ENCODE measurements at places on chromosomes 7 and 10. TPM values are rescaled to one million over a fixed set of nuclear protein-coding genes. Genes with fewer than 3 reads are reported as not detected.
A peak's percentile ranks its signal among the peaks of the same experiment; 100 is the strongest.

DNA sequence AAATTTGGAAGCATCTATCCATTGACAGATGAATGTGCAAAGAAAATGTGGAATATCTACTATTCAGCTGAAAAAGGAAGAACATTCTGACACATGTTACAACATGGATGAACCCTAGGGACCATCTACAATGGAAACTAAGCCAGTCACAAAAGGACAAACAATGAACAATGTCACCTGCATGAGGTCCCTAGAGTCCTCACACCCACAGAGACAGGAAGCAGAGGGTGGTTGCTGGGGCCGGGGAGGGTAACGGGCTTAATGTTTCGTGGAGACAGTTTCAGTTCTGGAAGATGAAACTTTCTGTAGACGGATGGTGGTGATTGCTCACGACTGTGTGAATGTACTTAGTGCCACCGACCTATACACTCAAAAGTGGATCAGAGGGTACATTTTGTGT lies 282.9 kb downstream of the ADARB2 start:
- no peak overlapping the region for H3K4me3 ChIP-seq
- no peaks in the 10 kb centered on the region for H3K4me1 ChIP-seq
- H3K27ac ChIP-seq = no peak overlapping the region
- no peaks in the 10 kb centered on the region for H3K27me3 ChIP-seq
- no peak for DNase-seq

DNA sequence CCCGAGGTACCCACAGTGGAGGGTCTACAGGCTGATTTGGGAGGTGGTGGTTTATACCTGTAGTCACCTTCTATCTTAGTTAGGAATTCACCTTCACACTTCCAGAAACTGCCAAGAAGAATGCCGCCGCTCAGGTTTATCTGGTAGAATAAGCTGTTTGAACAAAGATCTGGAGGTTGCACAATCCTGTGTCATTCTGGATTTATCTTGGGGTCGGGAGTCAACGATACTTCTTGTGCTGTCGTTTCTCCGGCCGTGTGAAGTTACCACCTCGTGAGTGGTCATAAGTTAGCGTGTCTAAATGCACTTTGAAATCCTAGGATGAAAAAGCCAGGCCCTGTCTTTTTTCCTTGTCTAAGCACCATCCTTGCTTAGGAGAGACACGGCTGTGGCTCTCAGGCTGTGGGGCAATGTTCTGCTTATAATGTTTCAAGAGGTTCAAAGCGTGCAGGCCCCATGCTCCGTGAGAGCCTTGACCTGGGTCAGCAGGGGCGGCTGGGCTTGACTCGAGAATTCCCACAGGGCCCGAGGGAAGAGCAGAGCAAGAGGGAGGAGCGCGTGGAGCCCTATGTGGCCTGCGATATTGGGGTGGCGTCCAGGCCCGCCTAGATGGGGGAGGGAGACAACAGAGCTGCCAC lies 35.5 kb downstream of the GRIFIN start:
- no peak overlapping the region for H3K27ac ChIP-seq
- H3K36me3 ChIP-seq = peaks cover 5% of the 10 kb centered on the region
- H3K4me3 ChIP-seq = no peak overlapping the region
- no peaks in the 10 kb centered on the region for H3K4me1 ChIP-seq
- DNase-seq = no peak
- H3K27me3 ChIP-seq = no peaks in the 10 kb centered on the region

GRCh38 chr10:67669978-67670377 lies 26.0 kb downstream of the CTNNA3 start:
- H3K36me3 ChIP-seq = no peaks in the 10 kb centered on the region
- no peaks in the 10 kb centered on the region for H3K4me1 ChIP-seq
- no peaks in the 10 kb centered on the region for H3K27me3 ChIP-seq
- no peak overlapping the region for H3K4me3 ChIP-seq
- no peak overlapping the region for H3K27ac ChIP-seq
- DNase-seq = no peak

GRCh38 chr7:1809070-1809469 lies 139.0 kb downstream of the ELFN1 start:
- H3K36me3 ChIP-seq = no peaks in the 10 kb centered on the region
- no peaks in the 10 kb centered on the region for H3K27me3 ChIP-seq
- H3K4me1 ChIP-seq = no peaks in the 10 kb centered on the region
- H3K27ac ChIP-seq = no peak overlapping the region

- no peaks in the 10 kb centered on the region for H3K4me1 ChIP-seq
- H3K36me3 ChIP-seq = no peaks in the 10 kb centered on the region
- H3K4me3 ChIP-seq = no peak overlapping the region
- no peak for DNase-seq
- no peak overlapping the region for H3K27ac ChIP-seq
These were observed 133.6 kb upstream of the JCAD start for GRCh38 chr10:30192846-30193608.

DNA sequence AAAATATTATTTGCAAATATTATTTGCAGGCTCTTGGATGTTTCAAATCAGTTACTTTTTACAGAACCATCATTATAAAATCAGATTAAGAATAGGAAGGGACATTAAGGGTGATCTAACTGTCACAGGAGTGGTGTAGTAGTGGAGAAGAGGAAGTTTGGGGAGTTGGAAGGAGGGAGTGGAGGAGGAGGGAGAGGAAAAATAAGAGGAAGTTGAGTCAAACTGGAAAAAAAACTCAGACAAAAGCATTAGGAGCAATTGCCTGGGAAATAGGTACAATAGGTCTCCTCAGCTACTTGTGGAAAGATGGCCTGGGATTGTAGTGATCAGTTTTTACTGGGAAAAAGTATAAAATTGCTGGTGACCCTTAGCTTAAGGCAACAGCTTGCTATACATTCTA lies 77.7 kb upstream of the GPR37 start:
- H3K27ac ChIP-seq = no peak overlapping the region
- H3K4me1 ChIP-seq = no peaks in the 10 kb centered on the region
- no peaks in the 10 kb centered on the region for H3K36me3 ChIP-seq
- DNase-seq = no peak

DNA sequence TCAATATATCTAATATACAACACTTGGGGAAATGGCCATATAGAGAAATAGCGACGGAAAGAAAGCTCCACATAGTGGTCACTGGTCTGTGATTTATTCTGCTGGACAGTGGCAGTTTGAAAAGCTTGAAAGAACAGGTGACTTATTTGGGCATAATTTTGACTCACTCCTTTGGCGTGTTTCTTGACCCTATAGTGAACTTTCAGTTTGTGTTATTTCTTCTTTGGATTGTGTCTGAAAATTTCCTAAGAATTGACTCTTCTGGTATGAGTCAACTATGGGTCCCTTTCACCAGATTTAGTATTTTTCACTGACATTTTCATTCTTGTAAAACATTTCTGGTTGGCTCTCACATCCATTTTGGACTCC lies 25.8 kb upstream of the IMMP2L start:
- DNase-seq = no peak
- H3K27me3 ChIP-seq = no peaks in the 10 kb centered on the region
- no peak overlapping the region for H3K4me3 ChIP-seq
- no peak overlapping the region for H3K27ac ChIP-seq

- DNase-seq = no peak
- H3K4me3 ChIP-seq = no peak overlapping the region
- no peaks in the 10 kb centered on the region for H3K36me3 ChIP-seq
- no peak overlapping the region for H3K27ac ChIP-seq
- H3K27me3 ChIP-seq = no peaks in the 10 kb centered on the region
These were observed 287.2 kb downstream of the HGF start for GRCh38 chr7:81482600-81483186.

DNA sequence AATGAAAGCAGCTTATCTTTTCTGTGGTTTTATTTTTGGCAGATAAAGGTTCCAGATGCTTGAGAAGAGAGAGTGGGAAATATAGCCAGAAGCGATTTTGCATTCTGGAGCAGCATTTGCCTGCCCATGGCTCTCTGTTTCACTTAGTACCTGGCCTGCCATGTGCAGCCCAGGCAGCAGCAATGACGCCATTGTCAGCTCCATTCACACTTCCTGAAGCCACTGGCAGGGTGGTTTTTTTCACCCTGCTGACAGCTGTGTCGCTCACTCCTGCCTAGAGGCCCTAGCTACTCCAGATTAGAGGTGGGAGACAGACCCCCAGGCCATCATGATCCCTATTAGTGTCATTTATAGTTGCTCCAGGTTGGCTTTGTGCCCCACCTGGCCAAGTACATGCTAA lies 30.1 kb upstream of the NEUROD6 start:
- H3K4me3 ChIP-seq = no peak overlapping the region
- no peaks in the 10 kb centered on the region for H3K27me3 ChIP-seq
- H3K36me3 ChIP-seq = no peaks in the 10 kb centered on the region
- H3K27ac ChIP-seq = no peak overlapping the region

- DNase-seq = no peak
- H3K4me1 ChIP-seq = no peaks in the 10 kb centered on the region
- H3K4me3 ChIP-seq = no peak overlapping the region
- H3K27ac ChIP-seq = no peak overlapping the region
- H3K36me3 ChIP-seq = no peaks in the 10 kb centered on the region
These were observed 66.9 kb downstream of the CDHR3 start for GRCh38 chr7:106029941-106030340.

DNA sequence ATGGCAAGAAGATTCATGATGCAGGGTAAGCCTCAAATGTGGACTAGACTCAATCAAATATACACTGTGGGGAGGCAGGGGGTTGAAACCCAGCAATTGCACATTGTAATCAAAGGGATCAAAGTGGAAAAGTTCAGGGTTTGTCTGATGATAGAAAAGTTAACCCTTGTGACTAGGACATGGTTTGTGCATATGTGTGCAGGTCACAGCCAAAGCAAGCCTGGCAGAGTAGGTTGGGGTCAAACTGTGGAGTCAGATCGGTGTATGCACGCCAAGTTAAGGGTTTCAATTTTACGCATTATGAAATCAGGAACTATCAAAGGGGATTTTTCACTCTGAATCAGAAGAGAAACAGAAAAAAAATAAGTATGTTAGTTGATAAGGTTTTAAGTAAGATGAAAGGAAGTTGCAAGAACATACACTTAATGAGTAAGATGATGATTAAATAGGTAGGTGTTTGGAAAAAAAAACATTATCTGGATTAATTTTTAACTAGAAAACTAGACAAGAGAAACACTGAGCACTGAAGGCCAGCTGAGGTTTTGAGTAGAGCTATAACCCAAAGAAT lies 188.3 kb downstream of the DGKB start:
- no peak overlapping the region for H3K27ac ChIP-seq
- no peaks in the 10 kb centered on the region for H3K4me1 ChIP-seq
- DNase-seq = no peak

DNA sequence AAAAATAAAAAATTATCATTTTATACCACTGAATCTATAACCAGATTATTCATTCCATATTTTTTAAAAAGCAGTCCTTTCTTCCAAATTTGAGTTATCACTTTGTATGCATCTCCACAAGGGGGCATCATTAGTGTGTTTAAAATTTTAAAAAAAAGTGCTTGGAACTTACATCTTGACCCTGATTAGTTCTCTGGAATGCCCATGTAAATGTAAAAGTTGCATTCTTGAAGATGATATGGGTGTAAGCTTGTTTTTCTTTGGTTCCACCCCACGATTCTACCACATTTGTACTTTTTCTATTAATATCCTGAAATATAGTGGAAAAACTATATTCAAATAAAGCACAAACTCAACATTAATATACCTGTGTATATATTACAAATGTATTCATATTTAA lies 144.9 kb downstream of the ELAPOR2 start:
- no peak for DNase-seq
- no peaks in the 10 kb centered on the region for H3K27me3 ChIP-seq
- H3K4me1 ChIP-seq = no peaks in the 10 kb centered on the region
- H3K4me3 ChIP-seq = no peak overlapping the region
- H3K27ac ChIP-seq = no peak overlapping the region

GRCh38 chr7:99027241-99027640 lies 116.7 kb downstream of the SMURF1 start:
- no peaks in the 10 kb centered on the region for H3K27me3 ChIP-seq
- no peaks in the 10 kb centered on the region for H3K4me1 ChIP-seq
- DNase-seq = no peak
- no peaks in the 10 kb centered on the region for H3K36me3 ChIP-seq
- H3K4me3 ChIP-seq = no peak overlapping the region

- no peak overlapping the region for H3K4me3 ChIP-seq
- H3K36me3 ChIP-seq = no peaks in the 10 kb centered on the region
- no peaks in the 10 kb centered on the region for H3K27me3 ChIP-seq
- DNase-seq = no peak
- H3K4me1 ChIP-seq = no peaks in the 10 kb centered on the region
These were observed 23.3 kb upstream of the GPR22 start for GRCh38 chr7:107446531-107446930.

DNA sequence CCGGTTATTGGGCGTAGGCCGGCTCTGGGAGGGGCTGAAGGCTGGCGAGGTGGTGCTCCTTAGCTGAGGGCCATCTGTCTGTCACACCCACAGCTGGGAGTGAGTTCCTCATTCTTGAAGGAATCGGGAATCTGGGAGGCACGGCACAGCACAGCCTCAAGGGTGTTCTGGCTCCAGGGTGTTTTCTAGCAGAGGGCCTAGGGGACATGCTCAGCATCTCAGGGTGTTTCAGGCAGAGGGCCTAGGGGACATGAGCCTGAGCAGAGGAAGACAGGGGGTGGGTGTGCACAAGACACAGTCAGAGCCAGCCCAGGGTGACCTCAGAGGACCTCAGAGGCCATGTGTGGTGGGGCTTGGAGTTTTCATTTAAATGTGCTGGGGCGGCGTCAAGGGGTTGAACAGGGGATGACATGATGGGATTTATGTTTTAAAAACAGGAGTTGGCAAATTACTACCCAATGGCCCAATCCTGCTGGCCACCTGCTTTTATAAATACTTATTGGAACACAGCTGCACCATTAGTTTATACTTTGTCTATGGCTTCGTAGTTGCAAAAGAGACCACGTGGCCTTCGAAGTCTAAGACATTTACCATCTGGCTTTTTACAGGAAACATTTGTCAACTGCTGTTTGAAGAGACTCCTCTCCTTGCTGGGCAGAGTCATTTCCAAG lies 121.6 kb downstream of the PRKAG2 start:
- H3K27me3 ChIP-seq = no peaks in the 10 kb centered on the region
- H3K4me3 ChIP-seq = no peak overlapping the region
- DNase-seq = peak; percentile 66

GRCh38 chr7:957418-958220 lies 3.1 kb upstream of the ADAP1 start:
- no peak overlapping the region for H3K4me3 ChIP-seq
- DNase-seq = no peak
- H3K4me1 ChIP-seq = peaks cover 16% of the 10 kb centered on the region
- H3K36me3 ChIP-seq = no peaks in the 10 kb centered on the region

GRCh38 chr7:137757146-137757925 lies 89.4 kb downstream of the DGKI start:
- DNase-seq = no peak
- H3K27me3 ChIP-seq = no peaks in the 10 kb centered on the region
- H3K36me3 ChIP-seq = no peaks in the 10 kb centered on the region
- H3K4me1 ChIP-seq = no peaks in the 10 kb centered on the region
- no peak overlapping the region for H3K27ac ChIP-seq

The CLCN1 gene
- total RNA-seq = 1.1 TPM

The OR2A5 gene
- not detected for total RNA-seq

The TMEM248 gene
- total RNA-seq = 61.9 TPM

The SLC25A28 gene
- total RNA-seq = 26.2 TPM

The SPDYE5 gene
- total RNA-seq = not detected

The FGFR2 gene
- total RNA-seq = 12.9 TPM

The SKAP2 gene
- 39.8 TPM for total RNA-seq

The CLRN3 gene
- total RNA-seq = 215 TPM

Measured in Peyer's patch (tissue), 4 donors.